ENCODE measurements at places on chromosomes 1 and 21. TPM values are rescaled to one million over a fixed set of nuclear protein-coding genes. Genes with fewer than 3 reads are reported as not detected.
A peak's percentile ranks its signal among the peaks of the same experiment; 100 is the strongest.

DNA sequence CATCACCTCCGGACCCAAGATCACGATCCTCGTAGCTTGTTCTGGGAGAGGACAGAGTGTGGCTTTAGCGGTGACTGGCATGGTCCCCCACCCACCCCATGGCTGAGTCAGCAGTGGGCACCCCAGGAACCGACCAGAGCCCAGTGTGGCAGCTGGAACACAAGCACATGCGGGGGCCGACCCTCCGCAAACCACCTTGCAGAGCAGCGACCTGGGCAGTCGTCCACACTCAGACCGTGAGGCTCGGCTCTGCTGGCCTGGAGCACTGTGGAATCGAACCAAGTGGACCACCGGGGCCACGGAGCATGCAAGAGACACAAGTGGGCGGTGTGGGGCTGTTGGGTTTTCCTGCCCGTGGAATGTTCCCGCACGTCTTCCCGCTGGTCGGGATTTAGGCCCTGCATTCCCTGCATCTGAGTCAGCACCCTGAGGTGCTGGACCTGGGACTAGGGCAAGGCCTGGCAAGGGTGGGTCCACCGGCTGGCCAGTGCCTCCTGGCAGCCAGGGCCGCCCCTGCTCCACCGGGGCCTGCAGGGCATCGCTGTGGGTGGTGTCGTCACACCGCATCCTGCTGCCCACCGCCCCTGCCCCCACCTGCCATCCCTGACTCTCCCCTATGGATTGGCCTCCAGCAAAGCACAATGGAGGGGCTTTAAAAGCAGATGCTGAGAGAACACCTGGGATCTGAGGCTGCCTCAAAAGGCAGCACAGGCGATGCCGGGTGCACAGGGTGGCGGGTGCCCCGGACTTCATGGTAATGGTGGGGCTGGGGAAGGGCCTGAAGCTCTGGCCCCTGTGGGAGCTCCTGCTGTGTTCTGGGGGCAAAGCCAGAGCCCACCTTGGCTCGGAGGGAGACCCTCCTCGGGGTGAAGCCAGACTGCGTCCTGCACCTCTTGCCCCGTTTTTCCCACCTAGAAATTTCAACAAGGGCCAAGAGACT, 18.5 kb downstream of the MORN1 start:
- no peak for DNase-seq

DNA sequence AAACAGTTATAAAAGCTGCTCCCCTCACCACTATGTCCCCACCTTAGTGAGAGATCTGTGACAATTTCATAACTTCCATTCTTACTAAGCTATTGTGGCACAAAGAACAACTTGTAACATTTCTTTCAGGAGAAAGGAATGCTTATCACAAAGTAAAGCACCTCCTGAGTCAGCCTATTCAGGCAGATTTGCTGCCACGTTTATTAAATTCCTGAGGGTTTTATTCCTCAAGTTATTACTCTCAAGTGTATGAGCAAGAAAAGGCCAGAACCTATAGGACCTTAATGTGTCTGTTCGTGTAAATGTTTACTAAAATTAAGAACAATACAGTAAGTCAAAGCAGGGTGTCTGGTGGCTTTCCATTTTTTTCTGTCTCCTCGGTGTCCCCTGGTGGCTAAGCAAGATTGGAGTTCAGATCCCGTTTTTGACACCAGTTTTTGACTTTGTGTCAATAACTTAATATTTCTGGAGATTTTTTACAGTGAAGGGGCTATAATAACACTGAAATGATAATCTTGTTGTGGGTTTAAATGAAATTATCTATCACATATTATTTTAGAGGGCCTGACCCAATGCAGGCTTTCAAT, 1539.6 kb downstream of the BRINP3 start:
- DNase-seq, result peak; percentile 28

GRCh38 chr1:90728502-90729287, 11.6 kb upstream of the BARHL2 start:
- no peak for DNase-seq

- DNase-seq, result no peak
Observed at GRCh38 chr1:50421366-50421748, 1.9 kb downstream of the DMRTA2 start.

GRCh38 chr1:185062710-185063370, 17.5 kb downstream of the RNF2 start:
- no peak for DNase-seq

GRCh38 chr1:66732407-66733166, 19.7 kb upstream of the DYNLT5 start:
- peak; percentile 35 for DNase-seq

GRCh38 chr1:16905110-16905867, 9.5 kb downstream of the RNU1-2 start:
- DNase-seq, result no peak

GRCh38 chr1:13593511-13594131, 10.0 kb downstream of the PDPN start:
- no peak for DNase-seq

- no peak for DNase-seq
Observed at GRCh38 chr21:44593598-44594405, 1.5 kb upstream of the KRTAP10-6 start.

DNA sequence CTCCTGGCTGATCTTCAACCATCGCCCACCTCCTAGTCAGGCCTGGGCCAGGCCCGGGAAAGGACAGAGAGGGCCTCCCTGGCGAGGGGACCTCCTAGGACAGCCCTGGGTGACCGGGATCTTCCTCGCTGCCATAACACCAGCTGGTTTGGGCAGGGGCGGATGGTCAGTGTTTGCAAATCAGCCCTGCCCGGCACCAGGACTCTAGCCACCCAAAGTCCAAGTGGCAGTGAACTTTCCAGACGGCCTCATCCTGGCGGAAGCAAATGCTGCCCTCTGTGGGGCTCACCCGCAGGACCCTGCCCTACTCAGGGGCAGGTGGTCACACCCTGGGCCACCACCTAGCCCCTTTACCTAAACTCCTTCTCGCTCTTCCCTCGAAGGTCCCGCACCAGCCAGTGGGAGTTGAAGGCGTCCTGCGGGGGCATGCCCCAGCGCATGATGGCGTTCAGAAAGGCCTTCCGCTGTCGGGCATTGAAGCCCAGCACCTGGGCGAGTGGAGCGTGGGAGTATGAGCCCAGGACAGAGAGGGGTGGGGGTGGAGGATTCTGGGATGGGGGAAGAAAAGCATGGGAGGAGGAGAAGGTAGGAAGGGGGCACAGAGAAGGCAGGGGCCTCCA, 55.3 kb downstream of the CHD5 start:
- DNase-seq, result no peak

DNA sequence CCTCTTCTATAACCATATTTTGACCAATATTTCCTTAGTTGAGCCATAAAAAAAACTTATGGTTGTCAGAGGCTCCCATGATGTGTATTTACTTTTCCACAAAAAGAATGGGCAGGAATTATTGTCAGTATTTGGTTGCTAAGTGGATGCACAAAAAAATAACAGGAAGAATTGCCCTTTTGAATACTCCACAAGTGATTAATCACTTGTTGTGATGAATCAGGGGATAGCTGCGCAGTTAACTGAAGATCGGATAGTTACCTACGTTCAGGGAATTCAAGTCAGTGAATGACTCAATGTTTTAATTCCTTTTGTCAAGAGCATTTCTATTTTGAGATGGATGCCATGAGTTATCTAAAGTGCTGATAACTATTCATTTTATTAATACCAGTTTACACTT, 785.2 kb upstream of the B3GALT2 start:
- peak; percentile 56 for DNase-seq

DNA sequence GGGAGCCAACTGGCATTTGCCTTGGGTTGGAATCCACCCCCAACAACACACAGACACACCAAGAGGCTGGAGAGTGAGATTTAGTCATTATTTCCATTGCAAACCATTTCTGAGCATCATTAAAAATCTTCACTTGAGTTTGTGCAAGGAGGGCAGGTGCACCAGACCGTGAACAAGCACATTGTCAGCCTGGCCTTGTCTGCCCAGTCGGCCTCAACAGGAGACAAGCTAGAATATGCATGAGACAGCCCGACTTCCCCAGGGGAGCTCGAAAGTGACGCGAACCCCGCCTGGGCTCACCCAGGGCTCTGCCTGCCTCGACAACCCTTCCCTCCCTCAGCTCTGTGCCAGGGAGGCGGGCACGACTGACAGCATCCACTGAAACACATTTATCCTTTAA, 15.4 kb upstream of the GUCA2B start:
- no peak for DNase-seq

DNA sequence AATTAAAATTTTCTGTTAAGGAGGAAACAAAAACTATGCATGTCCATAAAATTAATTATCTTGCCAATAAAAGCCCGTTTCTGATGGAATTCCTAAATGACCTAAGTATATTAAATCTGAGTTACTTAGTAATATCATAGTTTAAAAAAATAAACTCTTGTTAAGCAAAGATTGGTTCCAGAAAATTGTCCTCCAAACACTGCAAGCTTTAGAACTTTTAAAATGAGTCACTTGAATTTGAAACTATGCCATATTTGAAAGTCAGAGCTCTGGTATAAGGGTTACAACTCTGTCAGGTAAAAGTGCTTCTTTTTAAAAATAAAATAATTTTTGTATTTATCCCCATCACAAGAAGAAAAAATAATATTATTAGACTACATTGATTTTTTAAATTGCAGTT, 409.5 kb downstream of the PLPP3 start:
- DNase-seq, result no peak

GRCh38 chr1:105652109-105652508, 1404.4 kb upstream of the PRMT6 start:
- no peak for DNase-seq

DNA sequence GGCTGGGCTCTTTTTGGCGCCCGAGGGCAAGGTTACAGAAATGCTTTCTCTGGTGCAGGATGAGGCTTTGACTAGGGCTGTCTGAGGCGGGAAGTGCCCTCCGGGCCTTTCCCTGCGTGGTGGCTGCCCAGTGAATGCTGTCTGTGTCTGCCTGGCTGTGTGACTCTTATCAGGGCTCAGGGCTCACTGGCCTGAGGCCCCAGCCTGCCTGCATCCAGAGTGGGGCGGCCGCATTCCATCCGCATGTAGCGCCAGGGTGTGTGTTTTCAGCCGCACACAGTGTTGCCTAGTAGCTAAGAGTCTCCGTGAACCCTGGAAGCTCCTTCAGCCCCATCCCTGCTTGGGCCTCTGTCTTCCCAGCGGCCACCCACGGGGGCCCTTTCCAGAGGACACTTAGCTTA, 59.1 kb downstream of the FAAP20 start:
- peak; percentile 16 for DNase-seq

- no peak for DNase-seq
Observed at GRCh38 chr1:4422504-4423289, 231.7 kb upstream of the AJAP1 start.

DNA sequence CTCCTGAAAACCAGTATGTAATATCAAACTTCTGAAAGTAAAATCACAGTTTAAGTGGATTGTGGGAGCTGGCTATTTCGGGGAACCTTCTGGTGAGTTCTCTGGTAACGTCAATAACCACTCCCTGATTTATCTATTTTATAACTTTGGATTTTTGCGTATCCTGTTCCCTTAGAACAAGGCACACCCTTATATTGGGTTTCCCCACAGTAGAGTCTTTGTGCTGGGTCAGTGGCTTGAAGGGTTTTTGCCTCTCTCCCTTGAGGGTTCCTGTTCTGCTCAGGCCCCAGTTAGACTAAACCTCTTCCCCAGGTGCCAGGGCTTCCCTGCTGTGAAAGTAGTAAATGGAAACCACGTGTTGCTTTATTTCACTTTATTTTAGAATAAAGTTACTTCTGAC, 21.3 kb downstream of the CCN1 start:
- no peak for DNase-seq

- DNase-seq, result no peak
Observed at GRCh38 chr21:42344631-42345030, 6.2 kb downstream of the TFF2 start.

GRCh38 chr1:24987875-24988557, 57.9 kb upstream of the RUNX3 start:
- no peak for DNase-seq

DNA sequence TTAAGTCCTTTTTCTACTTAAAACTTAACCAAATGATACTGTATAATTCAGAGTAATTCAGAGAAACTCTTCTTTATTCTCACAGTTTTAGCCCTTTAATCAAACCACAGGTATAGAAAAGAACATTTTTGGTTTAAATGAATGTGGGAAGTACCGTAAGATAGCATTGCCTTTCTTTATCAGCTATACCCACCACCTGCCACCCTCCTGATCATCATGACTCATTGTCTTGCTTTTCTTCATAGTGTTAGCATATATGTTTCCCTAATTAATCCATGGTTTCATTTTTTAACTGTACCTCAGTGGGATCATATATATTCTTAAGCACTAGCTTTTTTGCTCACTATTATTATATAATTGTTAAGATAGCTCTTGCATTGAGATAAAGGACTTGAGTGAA, 27.5 kb upstream of the ANGPTL1 start:
- DNase-seq, result no peak

- no peak for DNase-seq
Observed at GRCh38 chr1:22878626-22879025, 94.0 kb downstream of the LACTBL1 start.

- no peak for DNase-seq
Observed at GRCh38 chr1:17875171-17875881, 120.2 kb downstream of the ACTL8 start.

GRCh38 chr1:6842301-6842700, 57.0 kb downstream of the CAMTA1 start:
- no peak for DNase-seq

- no peak for DNase-seq
Observed at GRCh38 chr1:215958841-215959240, 391.7 kb downstream of the KCTD3 start.

The CEP170 gene
- total RNA-seq, result 143 TPM

The KCNK1 gene
- not detected for total RNA-seq

The SPRR3 gene
- not detected for total RNA-seq

The CYP4B1 gene
- total RNA-seq, result 0.17 TPM

The CFAP141 gene
- not detected for total RNA-seq

The CTTNBP2NL gene
- 23.8 TPM for total RNA-seq

The GJB5 gene
- total RNA-seq, result not detected

The BROX gene
- total RNA-seq, result 46.6 TPM
